ENCODE measurements at places on chromosomes 1 and 21.

GRCh38 chr1:9235096-9235459 is 504 bp downstream of the H6PD start:
- no peak for DNase-seq

- DNase-seq = no peak
Observed at GRCh38 chr1:64203420-64203819, at the start of gene UBE2U. UBE2U (plus strand) TSS chr1:64203623; CDS start chr1:64204051, 428 bp downstream.

DNA sequence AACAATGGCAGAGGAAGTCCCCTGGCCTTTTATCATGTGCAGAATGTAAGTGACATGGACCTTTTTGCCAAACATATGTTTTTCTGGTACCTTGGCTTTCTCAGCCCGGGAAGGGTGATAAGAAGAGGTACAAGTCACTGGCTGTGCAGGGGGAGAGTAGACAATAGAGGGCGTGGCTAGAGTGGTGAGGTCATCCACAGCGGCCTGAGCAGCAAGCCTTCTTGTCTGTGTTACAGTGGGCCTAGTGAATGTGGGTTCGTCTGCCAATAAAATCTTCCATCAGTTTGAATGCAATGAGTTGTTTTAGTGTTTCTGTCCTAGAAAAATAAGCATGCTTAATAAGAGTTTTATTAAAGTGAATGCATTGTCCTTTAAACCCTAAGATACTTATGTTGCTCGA is 59.0 kb upstream of the PGD start:
- DNase-seq = no peak

DNA sequence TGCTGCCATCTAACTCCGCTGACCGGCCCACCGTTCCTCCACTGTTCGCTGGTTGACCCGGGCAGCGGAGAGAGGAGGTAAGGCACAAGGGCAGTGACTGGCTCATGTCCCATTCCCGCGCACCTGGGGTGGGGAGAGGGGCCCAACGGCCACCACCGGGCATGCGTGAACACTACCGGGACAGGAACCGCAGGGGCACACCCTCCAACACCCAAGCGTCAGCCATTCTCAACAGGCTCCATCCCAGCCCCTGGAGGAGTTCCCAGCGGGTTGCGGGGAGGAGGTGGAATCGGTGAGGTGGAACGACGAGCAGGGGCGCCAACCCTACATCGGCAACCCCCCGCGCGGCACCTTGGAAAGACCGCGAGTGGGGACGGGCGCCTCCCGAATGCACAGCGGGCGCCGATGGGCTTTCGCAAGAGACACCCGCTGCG is 126.7 kb downstream of the LIPI start:
- no peak for DNase-seq

DNA sequence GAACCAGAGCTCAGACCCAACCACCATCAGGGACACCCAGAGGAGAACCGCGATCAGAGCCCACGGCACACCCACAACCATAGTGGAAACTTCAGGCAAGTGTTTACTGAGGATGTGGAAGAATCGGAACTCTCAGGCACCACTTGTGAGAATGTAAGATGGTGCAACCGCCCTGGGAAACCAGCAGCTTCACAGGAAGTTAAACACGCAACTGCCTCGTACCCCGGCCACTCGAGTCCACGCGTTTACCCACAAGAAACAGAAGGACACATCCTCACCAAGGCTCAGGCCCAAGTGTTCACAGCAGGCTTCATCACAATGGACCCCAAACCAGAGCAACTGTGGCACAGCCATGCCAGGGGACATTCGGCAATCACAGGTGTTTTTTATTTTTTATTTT is 51.4 kb upstream of the COL6A2 start:
- DNase-seq = no peak

DNA sequence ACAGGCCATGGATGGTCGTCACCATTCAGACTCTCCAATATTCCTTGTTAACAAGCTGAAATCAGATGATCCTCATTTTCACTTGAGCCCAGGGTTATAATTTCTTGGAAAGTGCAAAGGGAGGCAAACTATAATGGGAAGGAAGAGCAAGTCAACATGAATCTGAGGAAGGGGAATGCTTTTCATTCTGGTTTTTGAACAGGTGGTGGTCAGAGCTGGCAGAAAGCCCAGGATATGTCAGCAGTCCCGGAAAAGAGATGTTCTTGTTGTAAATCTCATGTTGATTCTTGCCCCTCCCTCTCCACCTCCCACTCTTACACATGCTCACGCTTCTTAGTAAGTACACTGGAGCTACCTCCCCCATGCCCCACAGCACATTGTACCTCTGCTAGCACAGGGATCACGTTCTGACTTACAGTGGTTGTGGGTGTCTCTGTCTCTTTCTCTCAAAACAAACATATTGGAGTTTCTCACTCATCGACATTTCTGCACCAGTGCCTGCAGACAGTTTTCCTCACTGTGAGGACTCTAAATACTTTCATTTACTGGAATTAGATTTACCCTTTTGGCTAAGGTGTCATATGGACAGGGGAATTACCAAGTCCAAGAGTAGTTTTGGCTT is 77.6 kb downstream of the XCL2 start:
- DNase-seq = peak; percentile 69

DNA sequence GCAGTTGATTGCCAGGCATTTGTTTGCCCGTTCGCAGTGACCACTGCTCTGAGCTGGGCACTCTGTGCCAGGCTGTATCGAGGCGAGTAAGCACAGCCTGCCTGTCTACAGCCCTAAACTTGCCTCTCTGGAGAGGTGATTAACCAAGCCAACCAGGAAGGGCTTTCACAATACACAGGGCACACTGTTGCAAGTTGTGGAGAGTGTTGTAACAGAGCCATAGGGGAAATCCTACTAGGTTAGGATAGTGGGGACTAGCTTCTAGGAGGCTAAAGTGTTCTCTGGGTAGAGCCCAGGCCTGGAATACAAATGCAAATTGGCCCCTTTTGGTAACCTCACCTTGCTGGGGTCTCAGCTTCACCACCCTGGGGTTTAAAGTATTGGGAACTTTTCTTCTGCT is 23.8 kb downstream of the PRDM2 start:
- DNase-seq = no peak

DNA sequence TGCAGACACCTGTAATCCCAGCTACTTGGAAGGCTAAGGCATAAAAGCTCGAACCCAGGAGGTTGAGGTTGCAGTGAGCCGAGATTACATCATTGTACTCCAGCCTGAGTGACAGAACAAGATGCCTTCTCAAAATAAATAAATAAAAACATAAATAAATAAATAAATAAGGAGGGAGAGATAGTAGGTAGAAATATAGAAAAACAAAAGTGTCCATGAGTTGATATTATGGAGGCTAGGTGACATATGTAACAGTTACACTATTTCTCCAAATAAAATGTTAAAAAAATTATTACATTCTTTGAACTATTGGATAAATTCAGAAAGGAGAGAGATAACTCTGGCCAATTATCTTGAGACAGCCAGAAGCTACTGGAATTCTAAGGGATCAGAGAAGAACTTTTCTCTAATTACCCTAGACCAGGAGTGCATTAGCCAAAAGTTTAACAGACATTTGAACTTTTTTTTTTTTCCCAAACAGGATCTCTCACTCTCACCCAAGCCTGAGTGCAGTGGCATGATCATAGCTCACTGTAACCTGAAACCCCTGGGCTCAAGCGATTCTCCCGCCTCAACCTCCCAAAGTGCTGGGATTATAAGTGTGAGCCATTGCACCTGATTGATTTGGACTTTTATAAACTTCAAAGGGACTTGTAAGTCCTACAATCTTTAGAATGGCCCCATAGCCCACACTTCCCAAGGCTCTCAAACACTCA is 17.6 kb downstream of the SYNJ1 start:
- DNase-seq = no peak

- no peak for DNase-seq
Observed at GRCh38 chr21:26079366-26079765, 91.2 kb downstream of the APP start.

GRCh38 chr1:151485685-151486255 is 25.4 kb upstream of the CGN start:
- DNase-seq = no peak

DNA sequence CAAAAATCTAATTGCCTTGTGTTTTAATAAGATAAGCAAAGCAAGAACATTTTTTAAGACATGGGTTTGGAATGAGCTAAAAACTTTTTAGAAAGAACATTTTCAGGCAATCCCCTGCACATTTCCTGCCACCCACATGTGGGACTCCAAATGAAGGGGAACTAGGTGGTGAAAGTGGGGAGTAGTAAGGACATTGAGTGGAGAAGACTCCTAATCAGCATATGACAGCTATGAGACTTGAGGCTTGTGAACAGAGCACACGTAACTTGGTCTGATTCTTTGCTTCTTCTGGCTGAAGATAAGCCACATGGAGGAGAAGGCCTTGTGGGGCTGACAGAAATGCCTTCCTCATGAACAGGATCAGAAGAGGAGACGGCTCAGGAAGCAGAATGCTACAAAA is 50.3 kb downstream of the FCER1A start:
- no peak for DNase-seq

DNA sequence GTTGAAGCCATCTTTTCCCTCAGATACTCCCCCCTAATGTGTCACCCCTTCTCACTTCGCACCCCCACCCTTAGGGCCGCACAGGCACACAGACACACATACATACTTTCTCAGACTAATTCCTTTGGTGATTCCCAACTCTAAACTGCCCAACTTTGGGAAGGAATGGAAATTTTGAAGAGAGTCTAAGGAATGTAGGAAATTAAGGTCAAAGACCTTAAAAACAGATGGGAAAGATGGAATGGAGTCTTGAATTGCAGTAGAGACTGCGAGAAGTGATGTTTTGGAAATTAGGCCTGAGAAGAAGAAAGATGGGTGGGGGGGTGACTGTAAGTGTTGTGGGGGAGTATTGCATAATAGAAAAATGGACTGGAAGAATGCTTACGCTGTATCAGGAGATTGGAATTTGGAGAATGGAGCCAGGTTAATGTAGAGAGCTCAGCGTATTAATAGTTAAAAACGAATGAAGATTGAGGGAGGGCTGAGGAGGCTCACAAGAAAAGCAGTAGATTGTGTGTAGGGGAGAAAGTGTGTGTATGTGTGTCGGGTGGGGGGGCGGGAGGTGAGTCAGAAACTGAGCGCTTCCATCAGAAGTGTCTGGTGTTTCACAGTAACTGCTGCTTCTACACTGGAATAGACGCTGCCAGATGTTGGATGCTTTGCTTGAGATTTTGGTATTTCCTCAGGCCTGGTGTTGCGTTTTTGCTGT is 1.7 kb downstream of the PIP5K1A start:
- DNase-seq = no peak

GRCh38 chr1:229318056-229318455 is 24.8 kb downstream of the CCSAP start:
- no peak for DNase-seq

- DNase-seq = no peak
Observed at GRCh38 chr1:77966291-77966690, 12.6 kb downstream of the FUBP1 start.

DNA sequence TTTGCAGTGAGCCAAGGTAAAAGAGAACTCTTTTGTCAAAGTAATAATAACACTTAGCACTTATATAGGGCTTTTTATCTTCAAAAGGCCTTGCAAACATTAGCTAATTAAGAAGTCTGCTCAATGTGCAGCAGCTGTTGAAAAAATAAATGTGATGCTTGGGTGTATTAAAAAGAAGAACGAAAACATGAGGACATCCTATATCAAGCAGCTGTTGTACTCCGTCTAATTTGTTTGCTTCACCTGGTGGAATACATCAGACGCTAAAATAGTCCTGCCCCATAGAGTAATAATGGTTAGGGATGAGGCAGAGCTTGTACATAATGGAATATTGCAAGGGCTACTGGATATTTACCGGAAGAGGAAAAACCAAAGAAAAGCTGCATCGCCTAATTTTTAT is 299.5 kb downstream of the ST6GALNAC3 start:
- no peak for DNase-seq

- DNase-seq = no peak
Observed at GRCh38 chr1:52769346-52770033, 43.2 kb downstream of the ZYG11B start.

DNA sequence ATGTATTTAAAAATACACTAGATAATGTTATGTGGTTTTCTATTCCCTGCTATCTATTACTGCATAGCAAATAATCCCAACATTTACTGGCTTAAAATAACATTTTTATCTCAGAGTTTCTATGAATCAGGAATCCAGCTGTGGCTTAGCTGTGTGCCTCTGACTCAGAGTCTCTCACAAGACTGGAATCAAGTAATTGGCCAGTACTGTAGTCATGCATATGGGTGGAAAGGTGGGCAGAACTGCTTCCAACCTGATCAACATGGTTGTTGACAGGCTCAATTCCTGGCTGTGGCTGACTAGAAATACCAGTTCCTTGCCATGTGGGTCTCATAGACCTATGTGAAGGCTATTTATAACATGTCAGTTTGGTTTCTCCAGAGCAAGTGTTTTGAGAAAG is 131.8 kb downstream of the PDE4B start:
- no peak for DNase-seq

- DNase-seq = no peak
Observed at GRCh38 chr1:31439276-31439675, 26.3 kb downstream of the SERINC2 start.

- no peak for DNase-seq
Observed at GRCh38 chr1:59107516-59107915, 189.4 kb upstream of the FGGY start.

DNA sequence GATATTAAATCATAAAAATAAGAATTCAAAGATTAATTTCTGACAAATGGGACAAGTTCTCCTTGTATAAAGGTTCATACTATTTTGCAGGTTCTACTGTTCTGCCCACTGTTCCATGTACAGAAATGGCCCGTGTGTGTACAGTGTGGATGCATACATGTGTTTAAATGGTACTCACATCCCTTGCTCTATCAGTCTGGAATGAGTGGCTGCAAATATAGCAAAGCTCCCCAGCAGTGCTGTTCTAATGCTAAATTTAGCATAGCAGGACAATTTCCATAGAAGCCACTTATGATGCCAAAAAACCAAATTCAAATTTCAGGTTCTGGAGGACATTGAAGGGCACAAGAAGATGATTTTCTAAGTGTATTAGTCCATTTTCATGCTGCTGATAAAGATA is 9.4 kb upstream of the SEC16B start:
- no peak for DNase-seq

GRCh38 chr21:28687586-28687985 is 305.1 kb downstream of the LTN1 start:
- no peak for DNase-seq

DNA sequence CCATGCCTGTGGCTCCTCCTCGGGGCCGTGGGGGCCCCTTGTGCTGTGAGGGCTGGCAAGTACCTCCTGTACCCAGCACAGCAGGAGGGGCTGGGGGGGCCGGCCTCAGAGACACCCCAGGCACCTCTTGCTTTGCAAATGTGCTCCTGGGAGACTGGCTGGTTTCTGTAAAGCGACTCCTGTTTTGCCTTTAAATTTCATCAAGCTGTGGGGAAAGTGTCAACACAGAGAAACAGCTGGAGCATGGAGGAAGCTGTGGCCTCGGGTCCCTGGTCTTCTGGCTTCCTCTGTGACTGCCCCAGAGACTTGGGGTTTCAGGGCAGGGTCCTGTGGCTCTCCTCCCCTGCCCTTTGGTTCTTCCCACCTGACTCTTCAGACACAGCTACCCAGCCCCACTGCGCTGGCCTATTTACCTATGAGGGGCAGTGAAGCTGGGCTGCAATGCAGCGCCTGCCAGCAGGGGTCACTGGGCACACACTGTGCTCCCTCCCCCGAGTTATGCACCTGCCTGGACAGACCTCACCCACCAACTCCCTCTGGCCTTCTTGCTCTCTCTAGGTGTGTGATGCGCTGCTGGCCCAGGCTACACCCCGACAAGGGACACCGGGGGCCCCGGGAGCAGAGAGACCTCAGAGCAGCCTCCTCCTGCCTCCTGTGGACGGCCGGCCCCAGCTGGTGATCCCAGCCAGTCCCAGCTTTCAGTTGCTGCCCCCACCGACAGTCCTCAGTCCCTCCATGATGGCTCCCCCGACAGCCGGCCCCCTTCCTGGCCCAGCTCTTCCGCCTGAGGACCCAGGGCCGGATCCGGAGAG is 17.6 kb upstream of the PEX10 start:
- peak; percentile 28 for DNase-seq

GRCh38 chr1:36083635-36084496 is at the start of gene TEKT2:
TEKT2 (plus strand) TSS chr1:36084094; CDS start chr1:36084922, 828 bp downstream.
- no peak for DNase-seq

Data from stimulated activated CD4-positive, alpha-beta T cell treated with anti-CD3 and anti-CD28 coated beads, Interleukin-1b, Interleukin-23, amount 100 ng/mL, for 48 hours (primary cell).